IMR-90 (cell line): ENCODE measurements at places on chromosomes 16 and 17. TPM values are rescaled to one million over a fixed set of nuclear protein-coding genes. Genes with fewer than 3 reads are reported as not detected.

Gene WBP2
- 7.8 and 9.0 TPM in 2 replicates for total RNA-seq

Gene RAMP2
- 0.18 and 0.28 TPM in 2 replicates for total RNA-seq

Gene FOXF1
- 2.7 and 4.2 TPM in 2 replicates for total RNA-seq

Gene SLC9A5
- 1.8 and 2.5 TPM in 2 replicates for total RNA-seq

Gene UNC45B
- not detected in 2 replicates for total RNA-seq

Gene GNGT2
- 0.18 and 0.56 TPM in 2 replicates for total RNA-seq

GRCh38 chr17:54982399-54982798 lies 13.8 kb downstream of the STXBP4 start:
- H3K4me1 ChIP-seq: peaks cover 3% of the 10 kb centered on the region; the same call in 1 of the 2 replicates
- H3K27ac ChIP-seq: no peak overlapping the region
- DNase-seq: peak; percentile 66
- H3K36me3 ChIP-seq: peaks cover 2% of the 10 kb centered on the region; the same call in 1 of the 2 replicates
- H3K27me3 ChIP-seq: no peaks in the 10 kb centered on the region
- no peak overlapping the region for H3K4me3 ChIP-seq

GRCh38 chr17:73156166-73156840 lies 8.5 kb upstream of the SSTR2 start:
- no peaks in the 10 kb centered on the region for H3K36me3 ChIP-seq
- H3K4me1 ChIP-seq: peaks cover 3% of the 10 kb centered on the region; the same call in 1 of the 2 replicates
- peaks cover 18% of the 10 kb centered on the region for H3K27me3 ChIP-seq
- H3K4me3 ChIP-seq: no peak overlapping the region
- H3K27ac ChIP-seq: no peak overlapping the region
- peak; percentile 68 for DNase-seq

- H3K27me3 ChIP-seq: no peaks in the 10 kb centered on the region; the same call in 1 of the 2 replicates
- H3K4me3 ChIP-seq: peak overlapping the region; percentile 28; the same call in 1 of the 2 replicates
- DNase-seq: peak; percentile 12
- no peaks in the 10 kb centered on the region for H3K36me3 ChIP-seq
Measured at GRCh38 chr17:61536422-61536955, 54.5 kb downstream of the NACA2 start.

DNA sequence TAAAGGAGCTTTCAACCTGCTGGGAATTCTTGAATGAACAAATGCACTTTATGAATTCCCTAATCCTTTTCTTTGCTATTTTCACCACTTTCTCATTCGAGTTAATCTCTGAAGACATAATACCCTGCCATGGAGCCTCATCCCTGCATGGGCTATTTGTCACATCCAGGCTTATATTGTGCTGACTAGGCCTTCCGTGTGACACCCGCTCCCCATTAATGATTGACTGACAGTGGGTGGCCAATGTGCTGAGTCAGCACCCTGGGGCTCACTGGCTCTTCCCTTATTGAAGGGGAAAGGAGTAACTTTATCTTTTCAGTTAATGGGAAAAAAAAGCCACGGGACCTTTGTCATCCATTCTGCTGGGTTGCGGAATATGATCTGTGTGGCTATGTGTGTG lies 1024.8 kb upstream of the EEF2KMT start:
- H3K27ac ChIP-seq: no peak overlapping the region
- H3K27me3 ChIP-seq: no peaks in the 10 kb centered on the region
- no peak overlapping the region for H3K4me3 ChIP-seq
- H3K36me3 ChIP-seq: no peaks in the 10 kb centered on the region
- H3K4me1 ChIP-seq: no peaks in the 10 kb centered on the region

DNA sequence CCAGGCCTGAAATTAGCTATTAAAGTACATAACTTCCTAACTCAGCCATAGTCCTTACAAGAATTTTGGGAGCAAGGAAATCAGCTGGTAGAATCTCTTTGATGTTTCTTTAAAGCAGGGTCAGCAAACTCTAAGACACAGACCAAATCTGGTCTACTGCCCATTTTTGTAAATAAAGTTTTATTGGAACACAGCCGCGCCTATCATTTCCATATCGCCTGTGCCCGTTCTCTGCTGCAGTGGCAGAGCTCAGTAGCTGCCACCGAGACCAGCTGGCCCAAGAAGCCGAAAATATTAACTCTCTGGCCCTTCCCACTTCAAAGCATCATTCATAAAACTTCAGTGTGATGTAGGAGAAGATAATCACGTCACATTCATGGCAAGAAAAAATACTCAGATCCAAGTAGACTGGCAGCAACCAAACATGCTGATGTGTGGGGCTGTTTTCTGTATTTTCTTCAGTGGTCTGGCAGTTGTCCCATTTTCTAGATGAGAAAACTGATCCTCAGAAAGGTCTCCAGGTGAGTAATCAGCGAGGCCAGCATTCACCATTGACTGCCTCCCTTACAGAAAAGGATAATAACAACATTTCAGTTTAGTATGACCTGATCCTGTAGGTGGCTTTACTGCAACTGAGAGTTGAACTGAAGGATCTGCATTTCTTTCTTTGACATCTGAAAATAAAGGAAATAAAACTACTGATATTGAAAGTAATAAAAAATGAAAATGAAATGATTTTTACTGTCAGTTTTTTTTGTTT lies 18.0 kb upstream of the HSBP1 start:
- no peaks in the 10 kb centered on the region for H3K36me3 ChIP-seq
- H3K4me1 ChIP-seq: no peaks in the 10 kb centered on the region
- H3K27me3 ChIP-seq: no peaks in the 10 kb centered on the region

- H3K36me3 ChIP-seq: no peaks in the 10 kb centered on the region
- peaks cover 8% of the 10 kb centered on the region for H3K4me1 ChIP-seq
- H3K27me3 ChIP-seq: no peaks in the 10 kb centered on the region
- no peak overlapping the region for H3K4me3 ChIP-seq
- no peak overlapping the region for H3K27ac ChIP-seq
Measured at GRCh38 chr16:85605051-85605911, 7.8 kb upstream of the GSE1 start.
